ENCODE measurements at places on chromosomes 6 and 20.

DNA sequence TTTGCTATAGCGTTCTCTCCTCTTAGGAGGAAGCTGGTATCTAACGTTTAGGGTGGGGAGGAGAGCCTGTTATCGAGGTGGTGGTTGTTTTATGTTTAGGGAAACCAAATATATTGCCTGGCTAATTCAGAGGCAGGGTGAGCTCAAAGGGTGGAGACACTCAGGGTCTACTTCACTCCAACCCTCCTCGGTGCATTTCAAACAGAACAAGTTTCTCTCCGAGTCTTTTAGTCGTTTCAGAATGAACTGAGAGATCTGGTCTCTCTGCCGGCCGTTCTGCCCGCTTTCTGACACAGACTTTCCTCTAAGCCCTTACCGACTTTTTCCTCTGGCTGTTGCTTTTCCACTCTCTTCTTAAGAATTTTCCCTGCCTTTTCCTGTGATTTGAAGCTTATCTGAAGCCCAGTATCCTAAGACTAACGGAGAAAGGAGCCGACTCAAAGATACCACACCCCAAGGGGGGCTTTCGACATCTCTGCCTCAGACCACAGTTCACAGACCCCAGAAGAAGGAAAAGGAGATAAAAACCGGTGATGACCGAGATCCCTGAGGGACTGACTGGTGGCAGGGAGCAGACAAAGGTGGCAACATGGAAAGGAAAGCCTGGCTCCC lies 865 bp downstream of the STK38 start:
- DNase-seq = no peak

DNA sequence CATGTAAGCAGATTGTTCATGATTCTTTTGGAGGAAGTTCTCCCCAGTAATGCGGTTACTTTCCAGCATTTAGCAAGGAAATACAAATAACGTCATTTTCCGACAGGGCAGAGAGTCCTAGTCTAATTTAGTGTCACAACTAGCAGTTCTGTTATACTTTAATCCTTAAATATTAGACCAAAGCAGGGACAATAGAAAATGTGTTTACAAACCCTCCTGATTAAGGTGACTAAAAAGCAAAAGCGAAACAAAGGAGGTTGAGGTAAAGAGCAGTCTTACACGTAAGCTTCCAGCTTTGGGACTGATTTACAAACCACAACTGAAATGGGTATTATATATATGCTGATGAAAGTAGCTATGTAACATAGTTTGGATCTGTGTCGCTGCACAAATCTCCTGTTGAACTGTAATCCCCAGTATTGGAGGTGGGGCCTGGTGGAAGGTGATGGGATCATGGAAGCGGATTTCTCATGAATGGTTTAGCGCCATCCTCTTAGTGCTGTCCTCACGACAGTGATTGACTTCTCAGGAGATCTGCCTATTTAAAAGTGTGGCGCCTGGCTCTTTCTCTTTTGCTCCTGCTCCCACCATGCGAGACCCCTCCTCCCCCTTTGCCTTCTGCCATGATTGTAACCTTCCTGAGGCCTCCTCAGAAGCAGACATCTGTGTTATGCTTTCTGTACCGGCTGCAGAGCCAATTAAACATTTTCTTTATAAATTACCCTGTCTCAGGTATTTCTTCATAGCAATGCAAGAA lies 81.9 kb downstream of the PLCB1 start:
- DNase-seq = no peak

- DNase-seq = no peak
Observed at GRCh38 chr6:25026723-25027122, 91.0 kb upstream of the RIPOR2 start.

GRCh38 chr20:10637563-10637962 lies 36.2 kb downstream of the JAG1 start:
- DNase-seq = no peak

- DNase-seq = no peak
Observed at GRCh38 chr6:49541210-49541724, 9.2 kb upstream of the C6orf141 start.

GRCh38 chr20:17939622-17940223 lies 28.9 kb downstream of the SNX5 start:
- DNase-seq = no peak

- DNase-seq = no peak
Observed at GRCh38 chr6:127111526-127111925, 6.9 kb upstream of the RSPO3 start.

DNA sequence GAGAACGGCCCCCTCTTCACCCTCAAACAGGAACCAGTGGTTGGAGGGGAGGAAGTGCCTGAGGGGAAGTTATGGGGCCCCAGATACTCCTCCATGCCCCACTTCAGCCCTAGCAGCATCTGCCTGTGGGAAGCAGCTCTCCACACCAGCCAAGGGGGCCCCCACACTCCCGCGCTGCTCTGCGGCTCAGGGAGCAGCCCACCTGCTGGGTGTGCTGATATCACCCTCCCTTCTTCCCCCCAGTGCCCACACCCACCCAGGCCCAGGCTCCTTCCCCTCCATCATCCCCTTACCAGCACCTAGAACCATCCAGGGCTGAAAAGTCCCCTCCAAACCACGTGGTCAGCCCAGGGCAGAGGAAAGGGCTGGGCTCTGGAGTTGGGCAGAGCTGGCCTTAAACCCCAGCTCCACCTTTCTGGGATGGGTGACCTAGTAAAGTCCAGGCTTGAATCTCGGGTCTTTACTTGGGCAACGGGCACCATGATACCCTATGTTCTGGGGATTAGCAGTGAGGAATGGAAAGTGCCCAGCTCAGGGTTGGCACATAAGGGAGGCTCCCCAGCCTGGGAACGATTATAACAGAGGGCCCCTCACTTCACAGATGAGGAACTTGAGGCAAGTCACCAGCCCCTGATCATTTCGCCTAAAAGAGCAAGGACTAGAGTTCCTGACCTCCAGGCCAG lies 663 bp downstream of the LST1 start:
- no peak for DNase-seq

- no peak for DNase-seq
Observed at GRCh38 chr20:59047938-59048680, 5.5 kb upstream of the PRELID3B start.

DNA sequence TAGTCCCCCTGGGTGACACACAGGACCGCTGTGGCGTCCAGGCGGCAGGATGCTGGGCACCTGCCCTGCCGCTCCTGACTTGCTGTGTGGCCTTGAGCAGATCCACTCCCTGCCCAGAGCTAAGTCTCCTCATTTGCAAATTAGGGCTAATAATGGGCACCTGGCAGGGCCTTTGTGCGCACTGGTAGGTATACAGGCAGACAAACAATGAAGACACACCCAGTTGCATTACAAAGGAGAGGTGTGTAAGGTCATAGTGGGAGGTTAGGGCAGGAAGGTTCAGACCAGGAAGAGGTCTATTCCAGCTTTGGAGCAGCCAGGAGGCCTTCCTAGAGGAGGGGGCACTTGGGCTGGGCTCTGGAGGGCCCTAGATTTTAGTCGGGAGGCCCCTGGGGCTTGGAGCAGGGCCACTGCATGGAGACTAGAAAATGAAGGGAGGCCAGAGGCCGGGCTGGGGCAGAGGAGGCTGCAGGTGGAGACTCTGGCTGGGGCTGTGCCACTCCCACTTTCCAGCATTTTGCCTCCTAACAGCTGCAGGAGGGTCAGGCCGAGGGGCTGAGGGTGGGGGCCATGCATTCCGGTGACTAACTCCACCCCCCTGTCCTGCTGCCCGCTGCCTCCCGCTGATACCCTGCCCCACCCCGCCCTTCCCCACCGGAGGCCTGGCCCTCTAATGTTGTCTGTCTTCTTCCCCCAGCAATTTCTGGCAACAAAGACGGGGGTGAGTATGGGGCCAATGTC lies 28.5 kb downstream of the MYH7B start:
- DNase-seq = no peak

DNA sequence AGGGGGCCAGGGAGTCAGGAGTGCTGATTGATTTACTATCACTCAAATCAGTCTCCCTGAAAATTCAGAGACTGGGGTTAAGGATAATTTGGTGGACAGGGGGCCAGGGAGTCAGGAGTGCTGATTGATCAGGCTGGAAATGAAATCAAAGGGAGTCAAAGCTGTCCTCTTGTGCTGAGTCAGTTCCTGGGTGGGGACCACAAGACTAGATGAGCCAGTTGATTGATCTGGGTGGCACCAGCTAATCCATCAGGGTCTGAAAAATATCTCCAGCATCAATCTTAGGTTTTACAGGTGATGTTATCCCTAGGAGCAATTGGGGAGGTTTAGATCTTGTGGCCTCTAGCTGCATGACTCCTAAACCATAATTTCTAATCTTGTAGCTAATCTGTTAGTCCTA lies 6.1 kb upstream of the AFG1L start:
- DNase-seq = no peak
